ENCODE measurements at places on chromosomes 6 and 20. TPM values are rescaled to one million over a fixed set of nuclear protein-coding genes. Genes with fewer than 3 reads are reported as not detected.

ZSCAN16 gene
- total RNA-seq = 7.8 TPM

ANGPT4 gene
- not detected for total RNA-seq

ZBTB22 gene
- total RNA-seq = 34.0 TPM

- H3K36me3 ChIP-seq = no peaks in the 10 kb centered on the region
- H3K27ac ChIP-seq = no peak overlapping the region
- peaks cover 16% of the 10 kb centered on the region for H3K4me1 ChIP-seq
- no peak for DNase-seq
Observed at GRCh38 chr6:3357678-3358077, 98.9 kb downstream of the PSMG4 start.

SCUBE3 gene
- not detected for total RNA-seq

GRCh38 chr6:132218059-132218696, 183.1 kb downstream of the MOXD1 start:
- no peak overlapping the region for H3K27ac ChIP-seq
- H3K4me1 ChIP-seq = no peaks in the 10 kb centered on the region
- H3K4me3 ChIP-seq = no peak overlapping the region
- H3K27me3 ChIP-seq = no peaks in the 10 kb centered on the region
- no peak for DNase-seq
- H3K36me3 ChIP-seq = no peaks in the 10 kb centered on the region

- no peaks in the 10 kb centered on the region for H3K36me3 ChIP-seq
- H3K4me1 ChIP-seq = no peaks in the 10 kb centered on the region
- H3K27me3 ChIP-seq = no peaks in the 10 kb centered on the region
Observed at GRCh38 chr6:123550052-123550617, 86.6 kb downstream of the TRDN start.

METTL24 gene
- 0.24 TPM for total RNA-seq

- H3K27me3 ChIP-seq = no peaks in the 10 kb centered on the region
- no peaks in the 10 kb centered on the region for H3K36me3 ChIP-seq
- H3K4me3 ChIP-seq = no peak overlapping the region
Observed at GRCh38 chr20:49432550-49432949, 49.9 kb downstream of the KCNB1 start.

GRCh38 chr20:5969348-5969935, 19.0 kb downstream of the MCM8 start:
- peaks cover 23% of the 10 kb centered on the region for H3K36me3 ChIP-seq
- H3K27me3 ChIP-seq = no peaks in the 10 kb centered on the region
- H3K4me1 ChIP-seq = no peaks in the 10 kb centered on the region
- no peak overlapping the region for H3K4me3 ChIP-seq
- no peak for DNase-seq
- H3K27ac ChIP-seq = no peak overlapping the region

PTCHD4 gene
- not detected for total RNA-seq

DNA sequence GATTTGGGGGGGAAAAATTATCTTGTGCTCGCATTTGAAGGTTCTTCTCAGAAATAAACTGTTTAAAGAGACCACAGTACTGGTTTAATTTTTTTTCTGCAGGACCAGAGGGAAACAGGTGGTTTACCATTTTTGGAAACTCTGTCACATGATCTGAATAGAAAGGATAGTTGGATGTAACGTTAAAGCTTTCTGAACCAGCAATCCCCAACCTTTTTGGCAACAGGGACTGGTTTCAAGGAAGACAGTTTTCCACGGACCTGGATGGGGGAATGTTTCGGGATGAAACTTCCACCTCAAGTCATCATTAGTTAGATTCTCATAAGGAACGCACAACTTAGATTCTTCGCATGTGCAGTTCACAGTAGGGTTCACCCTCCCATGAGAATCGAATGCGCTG, 50.4 kb downstream of the MCM8 start:
- no peak overlapping the region for H3K4me3 ChIP-seq
- H3K27me3 ChIP-seq = no peaks in the 10 kb centered on the region
- no peak overlapping the region for H3K27ac ChIP-seq
- DNase-seq = no peak
- H3K36me3 ChIP-seq = no peaks in the 10 kb centered on the region
- H3K4me1 ChIP-seq = peaks cover 23% of the 10 kb centered on the region

GRCh38 chr20:14334306-14334930, 3.0 kb downstream of the FLRT3 start:
- H3K4me1 ChIP-seq = no peaks in the 10 kb centered on the region
- H3K36me3 ChIP-seq = no peaks in the 10 kb centered on the region
- H3K27ac ChIP-seq = no peak overlapping the region
- no peak for DNase-seq
- no peak overlapping the region for H3K4me3 ChIP-seq

Data from natural killer cell (primary cell).